Natural killer cell (primary cell): ENCODE measurements at places on chromosomes 1 and 21. TPM values are rescaled to one million over a fixed set of nuclear protein-coding genes. Genes with fewer than 3 reads are reported as not detected.

DNA sequence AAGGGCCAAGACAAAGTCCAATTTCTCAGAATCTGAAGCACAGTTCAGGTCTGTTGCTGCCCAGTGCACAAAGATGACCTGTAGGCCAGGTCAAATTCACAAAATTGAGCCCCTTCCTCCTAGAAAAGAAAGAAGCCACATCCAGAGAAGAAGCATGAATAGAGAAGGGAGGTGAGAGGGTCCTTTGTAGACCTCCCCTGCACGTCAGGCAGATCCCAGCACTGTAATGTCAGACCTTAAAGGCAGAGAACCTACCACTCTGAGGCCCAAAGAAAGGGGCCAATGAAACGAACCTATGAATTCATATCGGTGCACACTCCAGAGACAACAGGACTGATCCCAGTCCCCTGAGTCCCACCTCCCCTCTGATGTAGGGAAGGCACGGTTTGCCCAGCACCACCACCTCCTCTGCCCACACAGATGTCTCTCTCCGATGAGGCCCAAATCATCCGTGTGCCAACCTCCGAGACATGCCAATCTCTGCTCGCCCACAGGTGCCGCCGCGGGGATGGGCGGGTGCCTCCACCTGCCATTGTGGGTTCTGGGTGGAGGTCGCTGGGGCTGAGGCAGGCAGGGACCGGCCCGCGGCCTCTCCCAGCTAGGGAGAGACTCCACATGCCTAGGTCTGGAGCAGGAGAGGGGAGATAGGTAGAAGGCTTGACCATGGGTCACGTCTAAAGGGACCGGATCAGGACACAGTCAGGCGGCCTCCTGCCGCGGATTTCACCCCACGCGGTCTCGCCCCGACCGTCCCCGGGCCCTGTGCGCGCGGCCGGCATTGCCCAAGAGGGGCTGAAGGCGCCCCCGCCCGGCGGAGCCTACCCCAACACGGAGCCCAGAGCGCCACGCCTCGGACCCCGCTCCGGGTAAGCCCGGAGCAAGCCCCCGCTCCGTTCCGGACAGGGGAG is 42.1 kb downstream of the RRAGC start:
- H3K27me3 ChIP-seq = peaks cover 30% of the 10 kb centered on the region
- no peak overlapping the region for H3K27ac ChIP-seq
- H3K4me1 ChIP-seq = peaks cover 12% of the 10 kb centered on the region
- H3K36me3 ChIP-seq = no peaks in the 10 kb centered on the region

GRCh38 chr1:100308777-100309176 is 42.8 kb downstream of the RTCA start:
- no peak for DNase-seq
- no peaks in the 10 kb centered on the region for H3K36me3 ChIP-seq
- H3K27ac ChIP-seq = no peak overlapping the region
- H3K27me3 ChIP-seq = no peaks in the 10 kb centered on the region

Gene OR6K3
- total RNA-seq = 1.7 TPM

GRCh38 chr1:177488722-177489121 is 318.0 kb downstream of the BRINP2 start:
- no peaks in the 10 kb centered on the region for H3K4me1 ChIP-seq
- H3K27ac ChIP-seq = no peak overlapping the region
- no peak for DNase-seq
- no peaks in the 10 kb centered on the region for H3K36me3 ChIP-seq
- H3K4me3 ChIP-seq = no peak overlapping the region

Gene S100A4
- total RNA-seq = 597 TPM

Gene CELA3B
- not detected for total RNA-seq

GRCh38 chr1:54499360-54500106 is 48.5 kb upstream of the ACOT11 start:
- peaks cover 15% of the 10 kb centered on the region for H3K27me3 ChIP-seq
- H3K4me3 ChIP-seq = no peak overlapping the region
- peaks cover 14% of the 10 kb centered on the region for H3K4me1 ChIP-seq
- no peak overlapping the region for H3K27ac ChIP-seq
- H3K36me3 ChIP-seq = no peaks in the 10 kb centered on the region

Gene A3GALT2
- total RNA-seq = not detected

- no peak for DNase-seq
- H3K27ac ChIP-seq = no peak overlapping the region
- H3K27me3 ChIP-seq = no peaks in the 10 kb centered on the region
- no peak overlapping the region for H3K4me3 ChIP-seq
These were observed 333.2 kb downstream of the KCNH1 start for GRCh38 chr1:210800756-210801155.

Gene KRTAP25-1
- not detected for total RNA-seq

- H3K36me3 ChIP-seq = no peaks in the 10 kb centered on the region
- no peak overlapping the region for H3K4me3 ChIP-seq
- peaks cover 10% of the 10 kb centered on the region for H3K4me1 ChIP-seq
These were observed 18.2 kb upstream of the FCGR2A start for GRCh38 chr1:161486806-161487741.

GRCh38 chr1:161676441-161676840 is 13.5 kb downstream of the FCGR2B start:
- H3K4me1 ChIP-seq = no peaks in the 10 kb centered on the region
- H3K27ac ChIP-seq = no peak overlapping the region
- no peak overlapping the region for H3K4me3 ChIP-seq
- no peaks in the 10 kb centered on the region for H3K27me3 ChIP-seq
- no peak for DNase-seq

DNA sequence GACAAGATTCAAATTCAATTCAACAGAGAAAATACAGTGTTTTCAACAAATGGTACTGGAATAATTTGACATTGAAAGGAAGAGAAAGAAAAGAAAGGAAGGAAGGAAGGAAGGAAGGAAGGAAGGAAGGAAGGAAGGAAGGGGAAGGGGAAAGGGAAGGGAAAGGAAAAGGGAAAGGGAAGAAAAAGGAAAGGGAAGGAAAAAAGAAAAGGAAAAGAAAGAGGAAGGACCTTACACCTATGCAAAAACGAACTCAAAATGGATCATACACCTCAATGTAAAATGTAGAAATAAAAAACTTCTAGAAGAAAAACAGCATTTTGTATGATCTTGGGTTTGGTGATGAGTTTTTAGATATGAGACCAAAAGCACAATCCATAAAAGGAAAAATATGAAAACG is 19.9 kb upstream of the NMNAT2 start:
- H3K27me3 ChIP-seq = peaks cover 7% of the 10 kb centered on the region
- no peak overlapping the region for H3K27ac ChIP-seq
- H3K36me3 ChIP-seq = no peaks in the 10 kb centered on the region
- no peak overlapping the region for H3K4me3 ChIP-seq
- DNase-seq = no peak

- no peak for DNase-seq
- no peaks in the 10 kb centered on the region for H3K27me3 ChIP-seq
- H3K36me3 ChIP-seq = no peaks in the 10 kb centered on the region
- H3K4me3 ChIP-seq = no peak overlapping the region
- no peak overlapping the region for H3K27ac ChIP-seq
These were observed 636.4 kb downstream of the USP25 start for GRCh38 chr21:16366207-16366606.

- H3K4me3 ChIP-seq = no peak overlapping the region
- no peak for DNase-seq
- no peak overlapping the region for H3K27ac ChIP-seq
- H3K36me3 ChIP-seq = peaks cover 78% of the 10 kb centered on the region
These were observed 12.2 kb downstream of the FH start for GRCh38 chr1:241507189-241507863.

DNA sequence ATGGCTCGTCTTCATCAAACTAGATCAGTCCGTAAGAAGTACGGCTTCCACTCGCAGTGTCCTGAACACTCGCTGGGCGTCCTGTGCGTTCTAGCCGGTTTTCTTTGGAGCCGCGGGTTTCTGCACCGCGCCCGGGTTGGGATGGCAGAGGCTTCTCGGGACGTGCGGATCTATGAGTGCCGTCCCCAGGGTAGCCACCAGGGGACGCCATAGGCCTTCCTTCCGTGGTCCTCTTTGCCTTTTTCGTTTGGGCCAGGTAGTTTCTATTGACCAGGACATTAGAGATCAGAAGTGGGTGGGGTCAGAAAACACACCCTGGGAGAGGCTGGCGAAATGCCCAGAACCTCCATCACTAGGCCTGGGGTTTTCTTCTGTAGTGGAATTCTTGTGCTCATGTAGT is 273.8 kb downstream of the FAM72C start:
- H3K4me3 ChIP-seq = no peak overlapping the region
- no peak overlapping the region for H3K27ac ChIP-seq
- no peak for DNase-seq
- peaks cover 20% of the 10 kb centered on the region for H3K27me3 ChIP-seq

- H3K4me1 ChIP-seq = no peaks in the 10 kb centered on the region
- no peak overlapping the region for H3K27ac ChIP-seq
- no peaks in the 10 kb centered on the region for H3K36me3 ChIP-seq
- H3K27me3 ChIP-seq = no peaks in the 10 kb centered on the region
These were observed 48.9 kb downstream of the PRDM16 start for GRCh38 chr1:3117879-3118278.

DNA sequence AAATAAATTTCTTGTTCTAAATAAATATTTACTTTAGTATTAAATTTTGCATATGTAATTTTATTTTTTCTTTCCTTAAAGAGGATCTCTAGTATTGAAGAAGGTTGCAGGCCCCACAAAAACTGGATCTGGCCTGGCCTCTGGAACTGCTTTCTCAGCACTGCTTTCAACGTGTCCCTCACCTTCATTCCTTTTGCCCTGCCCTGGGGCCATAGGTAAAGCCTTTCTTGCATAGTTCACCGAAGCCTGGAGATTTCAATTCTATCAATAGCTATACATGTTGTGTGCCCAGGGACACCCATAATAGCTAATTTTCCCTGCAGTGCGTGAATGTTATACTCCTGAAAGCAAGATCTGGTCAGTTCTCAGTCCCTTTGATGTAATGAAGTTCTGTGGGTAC is 12.0 kb upstream of the GPR137B start:
- H3K4me1 ChIP-seq = no peaks in the 10 kb centered on the region
- H3K27me3 ChIP-seq = peaks cover 9% of the 10 kb centered on the region
- H3K4me3 ChIP-seq = no peak overlapping the region
- DNase-seq = no peak
- H3K27ac ChIP-seq = no peak overlapping the region

GRCh38 chr1:176858433-176858916 is 306.0 kb downstream of the ASTN1 start:
- DNase-seq = no peak
- no peak overlapping the region for H3K4me3 ChIP-seq
- no peaks in the 10 kb centered on the region for H3K36me3 ChIP-seq
- no peaks in the 10 kb centered on the region for H3K4me1 ChIP-seq
- H3K27ac ChIP-seq = no peak overlapping the region

DNA sequence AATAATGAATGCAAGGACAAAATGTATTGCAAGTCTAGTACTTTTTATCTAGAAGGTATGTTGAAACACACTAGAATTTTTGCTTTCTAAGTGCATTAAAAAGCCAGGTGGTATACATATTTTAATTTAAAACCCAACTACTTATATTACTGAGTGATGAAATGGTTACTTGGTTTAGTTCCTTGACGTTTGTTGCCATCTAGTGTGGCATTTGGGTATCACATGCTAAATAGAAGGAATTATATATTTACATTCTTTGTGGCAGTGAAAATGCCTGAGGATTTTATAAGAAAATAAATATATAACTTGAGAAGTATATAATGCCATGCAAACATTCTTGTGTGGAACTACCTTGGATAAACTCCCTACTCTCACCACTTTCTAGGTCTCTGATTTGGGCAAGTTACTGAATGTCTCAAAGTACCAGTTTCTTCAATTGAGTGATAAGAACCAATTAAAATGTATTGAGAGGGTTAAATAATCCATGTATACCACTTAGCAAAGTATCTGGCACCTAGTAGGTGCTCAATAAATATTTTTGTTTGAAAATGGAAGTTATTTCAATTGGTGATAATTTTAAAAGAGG is 69.6 kb downstream of the SDCCAG8 start:
- H3K27me3 ChIP-seq = no peaks in the 10 kb centered on the region
- peaks cover 1% of the 10 kb centered on the region for H3K36me3 ChIP-seq
- no peak overlapping the region for H3K4me3 ChIP-seq
- DNase-seq = no peak
- H3K4me1 ChIP-seq = no peaks in the 10 kb centered on the region

- peak within 1 kb of the TSS; percentile 98 for H3K4me3 ChIP-seq
- H3K36me3 ChIP-seq = peaks cover 17% of the 10 kb centered on the region
- H3K4me1 ChIP-seq = peaks cover 65% of the 10 kb centered on the region
- DNase-seq = peak; percentile 77
- H3K27ac ChIP-seq = peak within 1 kb of the TSS; percentile 95
- no peaks in the 10 kb centered on the region for H3K27me3 ChIP-seq
These were observed at the start of gene RCSD1 for GRCh38 chr1:167629681-167630567. Gene RCSD1, plus strand, starts transcription at chr1:167630232. Its CDS starts 192 bp downstream, at chr1:167630424.

Gene TMEM82
- total RNA-seq = not detected

Gene PPP1R8
- 25.6 TPM for total RNA-seq

GRCh38 chr21:39422527-39423241 is 22.9 kb downstream of the LCA5L start:
- H3K4me1 ChIP-seq = no peaks in the 10 kb centered on the region
- no peaks in the 10 kb centered on the region for H3K36me3 ChIP-seq
- no peak overlapping the region for H3K27ac ChIP-seq
- H3K4me3 ChIP-seq = no peak overlapping the region
- no peak for DNase-seq
- H3K27me3 ChIP-seq = no peaks in the 10 kb centered on the region

Gene CHD1L
- total RNA-seq = 35.8 TPM

- H3K27me3 ChIP-seq = no peaks in the 10 kb centered on the region
- DNase-seq = no peak
- H3K4me1 ChIP-seq = peaks cover 5% of the 10 kb centered on the region
- no peak overlapping the region for H3K4me3 ChIP-seq
- no peak overlapping the region for H3K27ac ChIP-seq
- H3K36me3 ChIP-seq = peaks cover 3% of the 10 kb centered on the region
These were observed 53.0 kb downstream of the BACH1 start for GRCh38 chr21:29351691-29352090.

Gene MAP10
- 0.95 TPM for total RNA-seq

Gene KRTAP10-9
- total RNA-seq = not detected

GRCh38 chr1:160418483-160418882 is 18.1 kb downstream of the VANGL2 start:
- no peak overlapping the region for H3K4me3 ChIP-seq
- no peaks in the 10 kb centered on the region for H3K27me3 ChIP-seq
- no peaks in the 10 kb centered on the region for H3K36me3 ChIP-seq
- H3K4me1 ChIP-seq = no peaks in the 10 kb centered on the region
- H3K27ac ChIP-seq = no peak overlapping the region
- no peak for DNase-seq

- H3K36me3 ChIP-seq = no peaks in the 10 kb centered on the region
- H3K4me3 ChIP-seq = no peak overlapping the region
- no peak overlapping the region for H3K27ac ChIP-seq
- H3K27me3 ChIP-seq = no peaks in the 10 kb centered on the region
These were observed 12.7 kb upstream of the RAB4A start for GRCh38 chr1:229258031-229258756.

DNA sequence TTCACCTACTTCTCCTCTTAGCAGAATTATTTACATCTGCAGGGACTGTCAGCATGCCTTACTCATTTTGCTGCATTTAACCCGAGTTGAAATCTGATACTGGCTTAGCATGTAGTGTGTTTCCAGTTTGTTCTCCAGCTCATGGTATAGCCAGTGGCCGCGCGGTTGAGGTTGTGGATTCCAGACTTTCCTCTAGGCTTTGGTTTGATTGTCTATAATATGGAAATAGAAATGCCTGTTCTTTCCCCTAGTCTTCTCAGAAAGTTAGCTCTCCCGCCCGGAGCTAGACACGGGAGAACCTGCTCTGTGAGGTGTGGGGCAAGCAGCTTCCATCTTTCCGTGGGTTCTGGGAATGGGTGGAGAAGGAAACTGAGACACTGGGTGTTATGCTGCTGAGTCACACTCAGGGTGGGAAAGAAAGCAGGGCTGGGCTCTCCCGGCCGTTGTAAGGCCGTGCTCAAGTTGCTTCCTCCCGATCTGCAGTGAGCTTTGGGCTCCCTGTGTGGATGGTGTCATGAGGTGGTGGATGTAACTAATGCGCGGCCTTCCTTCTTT is 206.8 kb upstream of the TMEM51 start:
- no peak for DNase-seq
- no peaks in the 10 kb centered on the region for H3K36me3 ChIP-seq
- H3K4me1 ChIP-seq = no peaks in the 10 kb centered on the region
- H3K27ac ChIP-seq = no peak overlapping the region
- no peaks in the 10 kb centered on the region for H3K27me3 ChIP-seq

Gene RGS13
- 0.77 TPM for total RNA-seq

Gene SLC39A1
- 21.5 TPM for total RNA-seq
